ENCODE measurements at places on chromosomes 6 and 20. TPM values are rescaled to one million over a fixed set of nuclear protein-coding genes. Genes with fewer than 3 reads are reported as not detected.

The MSH5 gene
- 51.3 TPM for total RNA-seq

The ZNF318 gene
- total RNA-seq: 23.2 TPM

The IRAK1BP1 gene
- total RNA-seq: 10.7 TPM

The HLA-B gene
- 43.4 TPM for total RNA-seq

The CABLES2 gene
- 21.7 TPM for total RNA-seq

The ACSS1 gene
- total RNA-seq: 0.72 TPM

The ADGB gene
- total RNA-seq: 0.04 TPM

The DUSP15 gene
- total RNA-seq: 13.2 TPM

The HLA-DRB1 gene
- 7.7 TPM for total RNA-seq

The PLN gene
- total RNA-seq: 0.55 TPM

The PHACTR1 gene
- total RNA-seq: 8.6 TPM

The OOEP gene
- not detected for total RNA-seq

The MYL9 gene
- total RNA-seq: 31.0 TPM

The TRAPPC3L gene
- total RNA-seq: not detected

The SLC35F1 gene
- total RNA-seq: 4.5 TPM

The NKAIN2 gene
- 3.1 TPM for total RNA-seq

The RSPH9 gene
- 0.31 TPM for total RNA-seq

The DLL1 gene
- 75.3 TPM for total RNA-seq

The MAPK14 gene
- 43.3 TPM for total RNA-seq

The ADTRP gene
- total RNA-seq: not detected

The FKBP5 gene
- 6.9 TPM for total RNA-seq

All from progenitor cell of endocrine pancreas (in vitro differentiated cells).